NCI-H226 (cell line): ENCODE measurements at places on chromosomes 5 and 9.

- no peak for DNase-seq
These were observed 8.0 kb downstream of the DIPK1B start for GRCh38 chr9:136720251-136720897.

GRCh38 chr9:127036437-127036836 lies 86.0 kb downstream of the ANGPTL2 start:
- no peak for DNase-seq

DNA sequence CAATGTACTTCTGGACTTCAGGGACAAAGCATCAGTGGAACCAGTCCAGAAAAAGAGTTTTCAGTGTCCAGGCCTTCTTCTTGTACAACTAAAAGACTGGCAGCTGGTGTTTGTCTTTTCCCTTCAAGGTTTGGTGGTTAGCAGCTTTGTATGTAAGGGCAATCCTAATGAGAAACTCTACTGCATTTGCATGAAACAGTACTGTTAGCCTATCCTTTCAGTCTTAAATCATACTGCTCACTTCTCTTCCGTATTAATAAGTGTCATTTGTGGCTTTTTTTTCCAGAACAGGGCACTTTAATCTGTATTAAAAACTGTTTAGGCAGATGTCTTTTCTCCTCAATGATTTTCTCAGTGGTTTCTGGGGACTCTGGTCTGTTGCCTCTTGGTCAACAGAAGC lies 48.9 kb downstream of the FAM174A start:
- no peak for DNase-seq

DNA sequence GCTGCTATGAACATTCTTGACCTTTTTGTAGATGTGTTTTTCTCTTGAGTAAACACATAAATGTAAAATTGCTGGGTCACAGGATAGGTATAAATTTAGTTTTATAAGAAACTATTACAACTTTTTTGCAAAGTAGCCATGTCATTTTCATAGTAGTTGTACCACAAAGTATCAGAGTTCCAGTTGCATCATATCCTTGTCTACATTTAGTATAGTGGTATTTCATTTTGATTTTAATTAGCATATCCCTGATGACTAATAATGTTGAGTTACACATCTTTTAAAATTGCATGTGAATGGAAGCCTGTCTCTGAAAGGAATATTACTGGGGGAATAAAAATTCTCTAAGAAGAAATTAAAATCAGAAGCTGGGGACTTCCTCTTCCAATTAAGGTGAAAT lies 85.4 kb downstream of the TMEM161B start:
- DNase-seq, result no peak

DNA sequence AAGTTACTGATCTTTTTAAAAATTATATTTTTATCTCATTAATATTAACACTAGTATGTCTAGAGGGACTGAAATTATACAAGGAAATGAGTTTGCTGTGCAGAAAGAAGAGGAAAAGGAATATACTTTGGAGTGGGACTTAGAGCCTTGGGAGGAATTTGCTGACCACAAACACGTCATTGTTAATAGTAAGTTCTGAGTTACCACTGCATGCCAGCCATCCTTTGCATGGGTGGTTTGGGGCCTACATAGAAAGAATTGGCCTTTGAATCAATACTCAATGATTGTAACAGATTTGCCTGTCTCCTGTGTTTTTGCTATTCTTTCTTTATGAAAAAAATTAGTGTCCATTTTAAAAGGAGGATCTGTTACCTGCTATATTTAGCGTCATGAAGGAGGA lies 232.6 kb upstream of the TNC start:
- DNase-seq, result no peak

- DNase-seq, result no peak
These were observed 192.5 kb downstream of the CDK5RAP2 start for GRCh38 chr9:120387257-120388002.

- no peak for DNase-seq
These were observed 103.1 kb downstream of the PAX5 start for GRCh38 chr9:36930941-36931340.
